ENCODE measurements at places on chromosomes 1 and 21. TPM values are rescaled to one million over a fixed set of nuclear protein-coding genes. Genes with fewer than 3 reads are reported as not detected.
A peak's percentile ranks its signal among the peaks of the same experiment; 100 is the strongest.

- DNase-seq: no peak
Measured at GRCh38 chr21:14482165-14482564, 64.0 kb downstream of the SAMSN1 start.

DNA sequence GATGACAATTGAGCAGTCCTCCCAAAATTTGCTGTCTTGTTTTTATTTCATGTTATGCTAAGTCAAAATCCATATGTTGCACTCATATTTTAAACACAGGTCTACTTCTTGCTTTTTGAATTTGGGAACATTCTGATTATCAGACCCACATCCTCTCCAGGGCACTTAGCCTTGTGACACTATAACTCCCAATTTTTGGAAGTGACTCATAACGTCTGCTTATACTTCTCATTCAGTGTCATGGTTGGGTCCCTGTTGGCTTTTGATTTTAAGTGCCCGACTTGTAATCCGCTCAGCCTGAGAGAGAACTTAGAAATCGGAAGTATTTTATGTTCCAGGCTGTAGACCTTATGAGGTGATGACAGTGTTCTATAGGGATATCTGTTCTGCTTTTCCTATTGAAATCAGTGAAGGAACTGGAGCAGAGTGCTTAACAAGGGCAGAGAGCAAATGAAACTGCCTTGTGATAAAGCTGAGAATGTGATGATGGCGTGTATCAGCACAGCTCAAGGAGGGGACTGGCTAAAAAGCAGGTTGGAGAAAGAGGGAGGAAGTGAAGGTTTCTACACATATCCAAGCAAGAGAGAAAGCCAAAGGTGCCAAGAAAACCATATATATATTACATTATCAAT is 136.0 kb downstream of the HLX start:
- no peak for DNase-seq

GRCh38 chr1:12059722-12060464 is 3.2 kb upstream of the TNFRSF8 start:
- no peak for DNase-seq

The LY9 gene
- not detected for total RNA-seq

GRCh38 chr1:11693024-11693590 is 1.6 kb downstream of the DRAXIN start:
- peak; percentile 82 for DNase-seq

DNA sequence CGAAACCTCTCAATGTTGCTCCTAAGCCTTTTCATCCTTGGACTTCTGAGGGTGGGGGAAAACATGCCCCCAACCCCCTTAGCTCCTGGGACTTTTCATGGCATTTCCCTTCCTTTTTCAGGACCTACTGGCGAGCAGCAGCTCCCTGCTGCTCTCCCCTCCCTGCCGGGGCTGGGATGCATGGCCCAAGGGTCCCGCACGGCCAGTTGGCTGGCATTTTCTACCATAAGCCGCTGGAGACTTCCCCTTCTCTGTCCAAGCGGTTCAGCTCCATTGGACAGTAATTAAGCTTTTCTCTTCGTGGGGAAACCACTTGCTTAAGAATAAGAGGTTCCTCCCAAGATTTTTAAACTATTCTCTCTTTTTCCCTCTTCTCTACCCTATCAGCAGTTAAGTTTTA is 52.8 kb downstream of the FCRL5 start:
- no peak for DNase-seq

DNA sequence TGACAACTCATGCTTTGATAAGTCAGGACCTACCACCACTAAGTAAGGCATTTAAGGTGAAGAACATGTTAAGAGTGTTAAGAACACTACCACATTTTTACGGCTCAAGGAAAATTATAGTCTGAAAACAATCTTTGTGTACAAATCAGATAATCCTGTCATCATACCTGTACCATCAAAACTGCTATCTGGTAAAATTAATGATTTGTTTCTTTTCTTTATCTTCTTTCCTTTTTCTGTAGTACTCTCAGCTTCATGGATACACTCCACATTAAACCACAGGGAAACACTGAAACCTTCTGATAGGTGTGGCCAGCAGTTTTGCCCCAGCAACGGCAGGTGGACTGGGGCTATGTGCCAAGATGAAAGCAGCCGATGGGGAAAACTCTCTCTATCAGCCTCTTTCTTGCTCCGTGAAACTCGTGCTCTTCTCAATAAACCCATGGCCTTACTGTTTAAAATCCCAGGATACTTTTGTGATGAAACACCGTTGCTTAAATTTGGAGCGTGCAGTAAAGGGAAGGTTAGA is 75.1 kb downstream of the LYST start:
- no peak for DNase-seq

The FMO5 gene
- total RNA-seq: 0.38 TPM

GRCh38 chr1:158077411-158078256 is 84.2 kb downstream of the KIRREL1 start:
- no peak for DNase-seq

The MSH4 gene
- total RNA-seq: not detected

GRCh38 chr1:179973198-179974110 is 18.8 kb downstream of the CEP350 start:
- no peak for DNase-seq

The SLC1A7 gene
- not detected for total RNA-seq

GRCh38 chr1:65844821-65845534 is 52.3 kb downstream of the PDE4B start:
- DNase-seq: no peak

DNA sequence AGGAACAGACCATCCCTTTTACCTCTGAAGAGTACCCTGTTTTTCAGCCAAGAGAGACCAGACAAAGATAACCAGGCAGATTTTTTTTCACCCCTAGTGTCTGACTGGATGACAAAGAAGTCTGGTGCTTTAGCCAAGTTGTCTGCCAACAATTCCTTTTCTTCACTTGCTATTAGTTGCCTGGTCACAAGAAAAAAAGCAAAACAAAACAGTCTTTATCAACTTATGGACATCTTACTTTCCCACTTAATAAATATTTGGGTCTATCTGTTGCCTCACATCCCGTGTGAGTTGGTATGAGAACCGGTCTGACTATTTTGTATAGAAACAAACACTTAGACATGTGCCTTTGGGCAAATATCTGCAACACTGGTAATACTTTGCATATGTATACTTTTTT is 662.9 kb downstream of the PLPP3 start:
- DNase-seq: no peak

The TSTD1 gene
- 27.3 TPM for total RNA-seq

The KCNT2 gene
- total RNA-seq: 0.92 TPM

DNA sequence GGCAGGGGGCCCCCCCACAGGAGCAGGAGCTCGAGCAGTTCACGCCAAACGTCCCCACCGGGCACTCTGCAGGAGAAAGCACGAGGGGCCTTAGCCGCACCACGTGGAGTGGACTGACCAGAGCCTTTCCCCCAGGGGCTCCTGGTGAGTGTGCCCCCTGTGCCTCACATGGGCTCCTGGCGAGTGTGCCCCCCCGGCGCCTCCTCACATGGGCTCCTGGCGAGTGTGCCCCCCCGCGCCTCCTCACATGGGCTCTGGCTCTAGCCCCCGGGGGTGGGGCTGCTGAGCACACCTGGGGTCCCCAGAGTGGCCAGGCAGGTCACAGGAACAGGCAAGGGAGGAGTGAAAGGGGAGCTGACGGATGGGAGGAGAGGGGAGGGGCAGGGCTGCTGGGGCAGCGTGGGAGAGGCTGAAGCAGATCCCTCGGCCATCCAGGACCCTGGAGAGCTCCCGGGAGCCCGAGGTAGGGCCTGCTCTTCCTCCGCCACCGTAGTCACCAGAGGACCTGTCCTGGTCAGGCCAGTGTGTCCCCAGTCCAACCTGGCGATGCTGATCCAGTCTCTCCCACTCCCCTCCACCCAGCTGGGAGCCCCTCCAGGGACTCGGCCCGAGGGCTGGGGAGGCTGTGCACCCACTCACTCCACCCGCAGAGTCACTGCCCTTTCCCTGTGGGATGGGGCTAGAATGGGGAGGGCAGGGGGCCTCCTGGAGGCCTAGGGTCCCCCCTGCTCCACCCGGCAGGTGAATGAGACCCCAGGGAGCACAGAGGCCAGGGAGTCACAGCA is 47.6 kb downstream of the ARHGEF16 start:
- no peak for DNase-seq

The OR2T29 gene
- total RNA-seq: not detected

The AVPR1B gene
- not detected for total RNA-seq

DNA sequence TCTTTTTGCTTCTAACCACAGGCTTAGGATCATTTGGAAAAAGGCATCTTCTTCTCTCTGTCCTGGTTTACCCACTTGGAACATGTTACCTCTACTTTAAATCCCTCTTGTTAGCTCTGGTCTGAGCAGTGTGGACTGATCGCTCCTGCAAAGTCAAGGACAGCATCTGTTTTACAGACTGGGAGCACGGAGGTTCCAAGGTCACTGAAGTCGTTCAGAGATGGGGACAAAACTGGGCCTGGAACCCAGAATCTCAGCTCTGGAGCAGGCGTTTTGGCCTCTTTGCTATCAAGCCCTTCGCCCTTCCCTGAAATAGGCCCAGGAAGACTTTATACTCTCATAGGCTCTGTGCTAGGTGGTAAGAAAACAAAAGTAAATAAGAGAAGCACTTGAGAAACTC is 11.3 kb upstream of the MUTYH start:
- no peak for DNase-seq

The APCS gene
- not detected for total RNA-seq

DNA sequence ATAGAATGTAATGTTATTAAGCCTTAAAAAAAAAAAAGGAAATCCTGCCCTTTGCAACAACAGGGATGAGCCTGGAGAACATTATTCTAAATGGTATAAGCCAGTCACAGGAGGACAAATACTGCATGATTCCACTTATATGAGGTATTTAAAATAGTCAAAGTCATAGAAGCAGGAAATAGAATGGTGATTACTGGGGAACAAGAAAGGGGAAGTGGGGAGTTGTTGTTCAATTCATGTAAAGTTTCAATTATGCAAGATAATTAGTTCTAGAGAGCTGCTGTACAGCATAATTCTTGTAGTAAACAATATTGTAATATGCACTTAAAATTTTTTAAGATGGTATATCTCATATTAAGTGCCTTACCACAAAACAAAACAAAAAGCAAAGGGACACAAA is 13.2 kb downstream of the FCER1A start:
- no peak for DNase-seq

The CASQ2 gene
- total RNA-seq: 0.17 TPM

- DNase-seq: no peak
Measured at GRCh38 chr21:42759594-42759927, 106.1 kb downstream of the PDE9A start.

DNA sequence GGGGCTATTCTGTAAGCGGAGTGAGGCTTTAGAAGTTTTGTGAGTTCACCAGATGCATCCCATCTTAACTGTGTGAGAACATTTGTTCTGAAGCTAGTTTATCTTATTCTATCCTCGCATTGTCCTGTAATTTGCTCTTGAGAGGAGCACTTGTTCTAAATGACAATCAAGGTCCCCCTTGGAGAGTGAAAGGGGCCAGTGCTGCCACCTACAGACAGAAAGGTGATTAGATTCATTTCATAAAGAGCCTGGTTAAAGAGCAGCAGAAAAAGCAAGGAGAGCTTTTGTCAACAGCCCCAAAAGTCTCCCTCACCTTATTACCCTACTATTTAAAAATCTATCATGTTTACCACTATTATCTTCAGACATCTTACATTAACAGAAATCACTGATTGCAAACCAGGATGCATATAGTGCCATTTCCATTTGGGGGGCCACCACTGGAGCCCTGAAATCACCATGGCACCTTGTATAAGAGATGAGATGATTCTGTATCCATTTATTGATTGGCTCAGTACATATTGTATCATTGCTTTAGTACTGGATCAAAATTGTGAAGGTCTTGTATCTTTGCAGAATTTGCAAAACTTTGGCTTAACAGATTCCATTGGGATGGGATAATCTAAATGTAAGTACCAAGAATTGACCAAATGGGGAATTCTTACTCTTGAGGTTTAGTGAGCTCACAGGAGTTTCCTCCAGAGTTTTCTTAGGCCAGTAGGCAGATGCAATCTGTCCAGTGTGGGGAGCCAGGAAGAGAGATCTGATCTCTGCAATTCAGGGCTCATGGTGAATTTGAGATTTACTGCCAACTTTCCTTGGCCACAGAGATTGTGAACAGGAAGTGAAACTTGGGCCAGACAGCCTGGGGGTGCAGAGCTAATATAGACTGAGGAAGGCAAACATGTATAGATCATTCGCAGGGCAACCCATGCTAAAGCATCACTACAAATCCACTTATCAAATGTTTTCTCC is 64.3 kb upstream of the TRABD2B start:
- DNase-seq: peak; percentile 22

The LENEP gene
- total RNA-seq: not detected

GRCh38 chr1:199875337-199875736 is 152.2 kb upstream of the NR5A2 start:
- no peak for DNase-seq

The F13B gene
- not detected for total RNA-seq

DNA sequence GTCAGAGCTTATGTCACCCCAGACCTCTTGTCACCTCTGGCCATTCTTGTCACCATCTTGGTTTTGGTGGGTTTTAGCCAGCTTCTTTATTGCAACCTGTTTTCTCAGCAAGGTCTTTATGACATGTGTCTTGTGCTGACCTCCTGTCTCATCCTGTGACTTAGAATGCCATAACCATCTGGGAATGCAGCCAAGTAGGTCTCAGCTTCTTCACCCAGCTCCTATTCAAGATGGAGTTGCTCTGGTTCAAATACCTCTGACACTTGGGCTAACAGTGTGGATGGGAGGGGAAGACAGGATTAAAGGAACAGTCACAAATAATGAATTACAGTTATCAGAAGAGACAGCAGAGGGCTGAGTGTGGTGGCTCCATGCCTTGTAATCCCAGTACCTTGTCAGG is 30.5 kb upstream of the PIK3CD start:
- DNase-seq: no peak

The KIF17 gene
- 0.13 TPM for total RNA-seq

The DNAJC6 gene
- 2.9 TPM for total RNA-seq

The SFPQ gene
- 203 TPM for total RNA-seq

- DNase-seq: no peak
Measured at GRCh38 chr1:56563568-56563967, 15.8 kb downstream of the PLPP3 start.

DNA sequence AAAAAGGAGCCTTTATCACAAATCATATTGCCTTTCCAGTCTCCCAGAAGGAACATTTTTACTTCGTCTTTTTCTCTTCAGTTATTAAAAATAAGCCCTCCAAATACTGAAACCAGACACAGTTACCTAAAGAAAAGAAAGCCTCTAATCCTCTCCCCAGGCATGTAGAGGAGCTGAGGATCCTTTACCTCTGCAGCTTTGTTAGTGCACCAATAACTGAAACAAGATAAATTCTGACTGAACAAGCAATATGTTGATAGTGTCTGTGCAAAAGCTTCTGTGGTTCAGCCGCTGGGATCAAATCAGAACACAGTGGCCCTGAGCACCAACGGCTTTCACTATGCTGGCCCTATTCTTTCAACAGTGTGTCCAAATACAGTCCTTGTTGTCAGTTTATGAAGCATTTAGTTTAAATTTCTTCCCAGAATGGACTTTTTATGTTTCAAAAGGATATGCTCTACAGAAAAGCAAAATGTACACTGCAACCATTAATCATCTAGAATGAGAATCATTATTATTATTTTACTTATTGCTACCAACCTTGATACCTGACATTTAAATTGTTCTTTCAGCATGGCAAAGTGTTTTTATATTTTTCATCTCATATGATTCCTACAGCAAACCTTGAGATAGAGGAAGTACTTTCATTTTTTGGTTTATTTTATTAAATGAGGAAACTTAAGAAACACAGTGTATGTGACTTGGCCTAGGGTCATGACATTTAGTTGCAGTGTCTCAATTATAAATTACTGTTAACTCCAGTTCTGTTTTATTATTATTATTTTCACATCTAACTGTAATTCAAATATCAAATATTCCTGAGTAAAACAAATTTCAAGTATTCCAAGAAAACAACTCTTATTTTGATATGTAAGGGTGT is 217.9 kb downstream of the NEGR1 start:
- DNase-seq: no peak

The USP24 gene
- total RNA-seq: 23.7 TPM

The OR2T2 gene
- total RNA-seq: not detected
